AG04450 (cell line): ENCODE measurements at places on chromosomes 7 and 10. TPM values are rescaled to one million over a fixed set of nuclear protein-coding genes. Genes with fewer than 3 reads are reported as not detected.

- no peak for DNase-seq
Measured at GRCh38 chr7:95318501-95319100, 5.7 kb downstream of the PON1 start.

DNA sequence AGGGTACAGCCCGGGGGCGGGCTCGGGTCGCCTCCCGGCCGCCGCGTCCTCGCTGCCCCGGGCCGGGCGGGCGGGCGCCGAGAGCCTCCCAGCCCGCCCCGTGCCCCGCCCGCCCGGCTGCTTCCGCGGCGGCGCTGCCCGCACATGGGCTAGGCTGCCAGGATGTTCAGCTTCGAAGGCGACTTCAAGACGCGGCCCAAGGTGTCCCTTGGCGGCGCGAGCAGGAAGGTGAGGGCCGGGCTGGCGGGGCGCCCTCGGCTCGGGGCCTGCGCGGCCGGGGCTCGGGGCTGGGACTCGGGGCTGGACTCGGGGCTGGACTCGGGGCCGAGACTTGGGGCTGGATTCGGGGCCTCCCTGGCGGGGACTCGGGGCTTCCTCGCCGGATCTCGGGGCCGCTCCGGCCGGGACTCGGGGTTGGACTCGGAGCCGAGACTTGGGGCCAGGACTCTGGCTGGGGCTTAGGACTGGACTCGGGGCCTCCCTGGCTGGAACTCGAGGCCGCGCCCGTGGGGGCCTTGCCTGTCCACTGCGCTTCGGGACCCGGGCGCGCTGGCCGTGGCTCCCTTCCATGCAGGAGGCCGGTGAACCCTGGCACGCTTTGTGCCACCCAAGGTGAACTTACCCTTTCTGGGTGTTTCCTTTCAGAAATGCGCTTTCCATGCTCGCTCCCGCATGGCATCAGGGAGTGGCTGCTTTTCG lies 534 bp downstream of the UBE3C start:
- no peak for DNase-seq

GRCh38 chr7:138030679-138031351 lies 28.9 kb upstream of the CREB3L2 start:
- no peak for DNase-seq

Gene CCL24
- not detected in 2 replicates for polyA plus RNA-seq
